ENCODE measurements at places on chromosomes 16 and 17. TPM values are rescaled to one million over a fixed set of nuclear protein-coding genes. Genes with fewer than 3 reads are reported as not detected.

Gene KRT28
- not detected for polyA plus RNA-seq

Gene TP53TG3F
- 1.7 TPM for polyA plus RNA-seq

Gene NUBP2
- 125 TPM for polyA plus RNA-seq

Gene CCL17
- not detected for polyA plus RNA-seq

Gene ZNF624
- polyA plus RNA-seq = 0.85 TPM

Gene TP53TG3
- polyA plus RNA-seq = 8.3 TPM

Gene KRT37
- polyA plus RNA-seq = not detected

Gene FOXN1
- polyA plus RNA-seq = not detected

Gene ANKFN1
- 0.41 TPM for polyA plus RNA-seq

Gene CRYBA1
- polyA plus RNA-seq = not detected

Gene PRRT2
- polyA plus RNA-seq = 55.1 TPM

Gene NAGS
- 1.2 TPM for polyA plus RNA-seq

Gene NCBP3
- 30.7 TPM for polyA plus RNA-seq

Gene HAP1
- polyA plus RNA-seq = 3.9 TPM

Gene CACNA1G
- polyA plus RNA-seq = 2.0 TPM

Gene KIF19
- polyA plus RNA-seq = 48.2 TPM

Gene MPHOSPH6
- 21.9 TPM for polyA plus RNA-seq

Gene MYL4
- polyA plus RNA-seq = not detected

Gene CSH2
- polyA plus RNA-seq = not detected

Gene PIGL
- polyA plus RNA-seq = 13.2 TPM

Gene MXRA7
- polyA plus RNA-seq = 119 TPM

Gene CDH13
- 10.7 TPM for polyA plus RNA-seq

Gene KRT20
- not detected for polyA plus RNA-seq

Gene SOCS7
- polyA plus RNA-seq = 35.3 TPM

Gene TPSG1
- polyA plus RNA-seq = not detected

Gene PRSS27
- 5.2 TPM for polyA plus RNA-seq

Gene NPIPB2
- polyA plus RNA-seq = 7.8 TPM

Gene METTL9
- 122 TPM for polyA plus RNA-seq

Gene SOX15
- polyA plus RNA-seq = 5.3 TPM

Gene CHAD
- polyA plus RNA-seq = 2.7 TPM

Gene ITGB4
- 29.4 TPM for polyA plus RNA-seq

Gene OR1D2
- not detected for polyA plus RNA-seq

Gene TBC1D3C
- not detected for polyA plus RNA-seq

Gene RPRML
- 3.5 TPM for polyA plus RNA-seq

Gene TTYH2
- 91.1 TPM for polyA plus RNA-seq

Gene SCNN1B
- polyA plus RNA-seq = 0.63 TPM

Gene ODAD4
- polyA plus RNA-seq = 6.2 TPM

All from brain (organoid and tissue), 16 donors.